ENCODE measurements at places on chromosomes 6 and 20.
A peak's percentile ranks its signal among the peaks of the same experiment; 100 is the strongest.

- DNase-seq, result no peak
Observed at GRCh38 chr20:41034239-41034638, 5.6 kb downstream of the TOP1 start.

GRCh38 chr6:90488816-90489215, 98.1 kb downstream of the MAP3K7 start:
- DNase-seq, result peak; percentile 20

GRCh38 chr20:24493661-24494459, 24.4 kb downstream of the SYNDIG1 start:
- no peak for DNase-seq

DNA sequence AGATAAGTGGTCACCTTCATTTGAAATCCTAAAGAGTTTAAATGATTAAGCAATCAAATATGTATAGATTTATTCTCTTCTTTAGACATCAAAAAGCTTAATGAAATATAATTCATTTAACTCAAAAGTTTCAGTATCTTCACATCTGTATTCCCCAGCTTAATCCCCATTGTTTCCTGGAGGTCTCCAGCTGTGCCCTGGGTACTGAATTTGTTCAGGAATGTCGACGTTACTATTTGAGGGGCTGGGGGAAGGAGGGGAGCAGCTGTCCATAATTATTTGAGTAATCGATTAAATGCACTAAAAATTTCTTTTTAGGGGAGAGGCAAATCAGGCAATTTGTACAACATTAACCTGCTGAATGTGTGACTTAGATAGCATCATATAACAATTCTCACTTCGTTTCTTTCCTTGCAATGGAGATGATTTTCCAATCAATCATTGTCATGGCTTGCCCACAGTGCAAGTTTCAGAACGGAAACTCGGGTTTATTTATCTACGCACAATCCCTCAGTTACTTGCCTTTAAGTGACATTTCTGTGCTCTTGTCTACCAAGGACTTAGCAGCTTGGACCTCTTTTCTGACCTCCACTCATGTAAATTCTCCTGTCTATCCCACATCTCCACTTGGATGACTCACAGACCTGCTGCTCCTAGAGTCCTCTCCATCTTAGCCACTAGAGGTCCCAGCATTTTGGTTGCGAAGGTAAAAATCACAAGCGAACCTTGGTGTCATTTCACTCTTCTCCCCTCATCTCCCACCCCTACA, 3.9 kb downstream of the DOK5 start:
- DNase-seq, result peak; percentile 3

GRCh38 chr6:102742754-102743356, 1349.3 kb downstream of the GRIK2 start:
- DNase-seq, result no peak

- DNase-seq, result no peak
Observed at GRCh38 chr20:32455171-32455900, 97.2 kb downstream of the ASXL1 start.

- DNase-seq, result peak; percentile 43
Observed at GRCh38 chr6:25250878-25251277, 28.3 kb upstream of the CARMIL1 start.

DNA sequence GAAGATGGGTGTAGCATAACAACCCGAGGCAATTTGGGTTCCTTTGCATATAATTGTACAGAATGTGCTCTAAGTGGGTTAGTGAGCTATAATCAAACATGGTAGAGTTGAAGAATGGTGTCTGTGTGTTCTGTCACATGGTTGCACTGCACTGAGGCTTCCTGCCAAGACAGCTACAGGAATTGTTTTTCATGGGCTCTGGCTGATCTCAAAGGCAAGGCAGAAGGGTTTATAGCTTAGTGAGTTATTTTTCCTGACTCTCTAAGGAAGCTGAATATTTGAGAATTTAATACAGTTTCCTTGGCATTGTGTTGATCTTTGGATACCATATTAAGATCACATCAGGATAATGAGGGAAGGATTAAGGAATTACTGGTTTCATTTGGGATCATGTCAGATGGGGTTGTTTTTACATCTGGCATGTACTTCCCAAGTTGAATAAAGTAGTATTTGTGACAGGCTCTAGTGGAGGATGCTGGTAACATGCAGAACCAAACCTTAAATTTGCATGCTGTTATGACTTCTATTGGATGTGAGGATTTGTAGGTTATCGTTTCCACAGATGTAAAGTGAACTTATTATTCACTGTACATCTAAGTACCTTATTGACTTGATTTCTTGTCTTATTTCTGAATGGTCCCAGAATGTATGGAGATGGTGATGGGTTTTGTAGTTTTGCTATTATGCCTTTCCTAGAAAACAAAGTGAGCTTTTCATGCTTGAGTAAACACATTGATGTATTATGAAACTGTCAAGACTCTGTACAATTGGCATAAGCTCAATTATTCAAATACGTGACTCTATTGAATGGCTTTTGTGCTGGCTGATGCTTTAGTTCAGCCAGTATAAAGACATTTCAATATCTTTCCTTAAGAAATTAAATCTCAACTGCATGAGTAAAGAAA, 43.3 kb downstream of the LRRC1 start:
- peak; percentile 46 for DNase-seq

DNA sequence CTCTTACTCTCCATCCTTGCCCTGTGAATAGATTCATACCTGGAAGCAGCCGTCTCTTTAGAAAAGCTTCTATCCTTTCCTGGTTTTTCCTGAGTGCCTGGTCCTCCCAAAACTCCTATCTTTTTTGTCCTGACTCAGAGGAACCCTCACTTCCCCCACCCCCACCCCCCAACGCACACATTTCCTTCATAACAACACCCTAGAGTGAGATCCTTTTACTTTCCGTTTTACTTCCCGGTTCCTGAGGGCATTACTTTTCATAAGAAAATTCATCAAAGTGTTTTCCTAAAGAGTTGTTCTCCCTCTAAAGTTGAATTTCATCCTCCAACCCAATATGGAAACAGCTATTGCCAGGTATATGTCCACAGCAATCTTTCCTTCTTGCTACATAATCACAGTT, 327.0 kb downstream of the NRN1 start:
- no peak for DNase-seq

DNA sequence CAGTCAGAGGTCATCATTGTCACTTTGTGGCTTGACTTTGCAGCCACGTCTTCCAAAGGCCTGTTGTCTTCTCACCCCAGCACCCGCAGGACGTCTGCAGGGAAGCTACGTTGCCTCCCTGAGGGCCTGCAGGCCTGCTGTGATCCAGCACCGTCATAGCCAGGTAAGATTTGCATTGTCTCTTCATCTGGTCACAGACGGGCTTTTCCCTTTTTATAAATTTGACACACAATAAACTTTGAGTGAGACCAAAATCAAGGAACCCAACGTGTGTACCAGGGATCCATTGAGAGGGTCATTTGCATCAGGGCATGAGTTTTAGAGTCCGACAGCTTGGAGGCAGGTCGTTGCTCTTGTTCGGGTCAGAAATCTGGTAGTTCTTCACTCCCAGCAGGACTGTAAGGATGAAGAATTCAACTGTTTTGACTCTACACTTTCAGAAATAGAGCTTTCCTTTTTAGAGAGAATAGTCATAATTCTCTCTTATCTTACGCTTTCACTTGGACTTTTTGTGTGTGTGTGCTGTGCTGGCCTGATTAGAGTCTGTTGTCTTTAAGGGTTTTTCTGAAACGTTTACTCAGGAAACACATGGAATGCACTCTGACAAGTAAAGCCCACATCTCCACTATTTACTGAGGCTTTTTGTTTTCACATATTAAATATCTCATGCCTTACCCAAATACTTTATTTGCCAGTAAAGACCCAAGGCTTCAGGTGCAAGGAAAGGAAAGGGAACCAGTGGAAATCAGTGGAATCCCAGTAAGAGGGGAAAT, 177.2 kb upstream of the TAB2 start:
- no peak for DNase-seq

GRCh38 chr6:142478117-142478516, 176.3 kb downstream of the ADGRG6 start:
- peak; percentile 50 for DNase-seq

- peak; percentile 97 for DNase-seq
Observed at GRCh38 chr6:45479834-45480751, 102.4 kb upstream of the SUPT3H start.

DNA sequence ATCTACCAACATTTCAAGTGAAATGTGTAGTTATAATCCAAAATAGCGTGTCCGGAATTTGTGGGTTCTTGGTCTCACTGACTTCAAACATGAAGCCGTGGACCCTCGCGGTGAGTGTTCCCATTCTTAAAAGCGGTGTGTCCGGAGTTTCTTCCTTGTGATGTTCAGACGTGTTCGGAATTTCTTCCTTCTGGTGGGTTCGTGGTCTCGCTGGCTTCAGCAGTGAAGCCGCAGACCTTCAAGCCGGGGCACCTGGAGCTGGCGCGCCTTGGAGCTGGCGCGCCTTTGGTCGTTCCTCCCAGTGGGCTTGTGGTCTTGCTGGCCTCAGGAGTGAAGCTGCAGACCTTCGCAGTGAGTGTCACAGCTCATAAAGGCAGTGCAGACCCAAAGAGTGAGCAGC, 291.5 kb upstream of the EYS start:
- no peak for DNase-seq

DNA sequence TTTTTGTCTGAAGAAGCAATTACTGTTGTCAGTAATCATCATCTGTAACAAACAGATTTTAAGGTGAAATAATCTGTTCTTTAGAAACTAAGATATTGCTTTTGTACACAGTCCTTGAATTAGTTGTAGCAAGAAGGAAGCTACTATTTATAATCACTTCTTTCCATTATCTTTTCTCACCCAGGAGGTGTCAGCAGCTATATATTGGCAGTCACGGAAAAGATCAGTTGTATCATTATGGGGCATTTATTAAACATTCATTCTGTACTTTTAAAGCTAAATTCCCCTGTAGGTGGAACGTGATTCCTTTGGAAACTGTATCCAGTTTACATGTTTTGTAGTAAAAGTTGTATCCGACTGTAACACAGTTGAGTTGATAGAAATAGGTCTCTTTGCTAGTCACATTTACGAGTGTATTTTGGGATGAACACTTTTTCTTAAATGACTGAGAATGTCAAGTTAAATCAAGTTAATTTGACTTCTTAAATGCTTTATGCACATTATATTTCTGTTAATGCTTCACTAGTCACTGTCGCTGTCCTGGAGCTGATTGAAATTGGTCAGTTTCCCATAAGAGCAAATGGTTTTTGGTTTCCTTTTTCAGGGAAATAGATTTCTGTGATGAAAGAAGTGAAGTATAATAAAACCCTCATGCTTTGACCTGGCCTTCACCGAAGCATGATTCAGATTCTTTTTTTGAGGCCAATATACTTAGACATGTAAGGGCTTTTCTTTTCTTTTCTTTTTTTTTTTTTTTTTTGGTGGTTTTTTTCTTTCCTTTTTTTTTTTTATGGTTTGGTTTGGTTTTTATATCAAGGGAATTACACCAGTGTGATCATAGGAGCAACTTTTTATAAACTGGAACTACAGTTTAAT, 5.1 kb downstream of the QKI start:
- peak; percentile 75 for DNase-seq
